ENCODE measurements at places on chromosomes 11 and 22.

GRCh38 chr11:36431429-36432092 is 78.5 kb downstream of the TRAF6 start:
- peak; percentile 61 for DNase-seq

DNA sequence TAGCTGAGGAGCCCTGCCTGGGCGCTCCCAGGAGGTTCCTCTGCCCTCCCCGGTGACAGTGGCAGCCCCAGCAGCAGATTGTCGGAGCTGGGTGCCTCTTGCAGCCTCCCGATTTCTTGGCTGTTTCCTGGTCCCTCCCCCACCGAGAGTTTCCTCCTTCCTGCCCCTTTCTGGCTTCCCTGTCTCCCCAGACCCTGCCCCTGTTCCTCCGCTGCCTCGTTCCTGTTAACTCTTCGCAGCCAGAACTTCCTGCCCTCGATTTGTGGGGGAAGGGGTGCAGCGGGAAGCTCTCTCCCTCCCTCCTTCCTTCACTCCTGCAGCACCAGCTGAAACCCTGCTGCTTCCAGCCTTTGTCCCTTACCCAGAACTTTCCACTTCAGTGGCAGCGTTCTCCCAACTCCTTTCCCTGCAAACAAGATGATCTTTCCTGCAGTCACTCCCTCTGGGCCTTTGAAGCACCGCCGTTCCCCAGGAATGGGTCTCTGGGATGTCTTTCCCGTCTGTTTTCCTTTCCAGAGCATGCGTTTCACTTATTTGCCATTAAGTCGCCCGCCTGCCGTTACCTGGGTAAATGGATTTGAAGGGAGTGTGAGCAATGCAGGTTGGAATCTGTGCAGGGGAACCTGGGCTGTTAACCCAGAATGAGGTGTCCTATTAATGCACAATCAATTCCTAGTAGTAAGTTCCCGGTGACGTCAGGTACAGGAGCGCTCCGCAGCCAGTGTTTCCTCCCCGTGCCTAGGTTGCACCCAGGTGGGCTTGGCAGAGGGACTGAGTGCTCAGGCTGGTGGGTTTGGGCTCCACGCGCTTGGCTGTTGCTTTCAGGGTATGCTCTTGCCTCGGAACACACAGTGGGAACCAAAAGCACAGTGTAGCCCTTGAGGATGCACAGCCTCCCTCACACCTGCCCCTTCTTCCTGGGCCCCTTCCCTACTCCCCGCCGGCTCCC is 4.3 kb downstream of the GRK2 start:
- DNase-seq: no peak

GRCh38 chr11:15941206-15941770 is 415.1 kb downstream of the SOX6 start:
- DNase-seq: peak; percentile 14

GRCh38 chr11:29063630-29064361 is 953.0 kb downstream of the KCNA4 start:
- no peak for DNase-seq

GRCh38 chr22:37557321-37558001 is 2.8 kb upstream of the CDC42EP1 start:
- no peak for DNase-seq

- DNase-seq: no peak
Measured at GRCh38 chr22:27413702-27414101, 387.9 kb downstream of the MN1 start.

DNA sequence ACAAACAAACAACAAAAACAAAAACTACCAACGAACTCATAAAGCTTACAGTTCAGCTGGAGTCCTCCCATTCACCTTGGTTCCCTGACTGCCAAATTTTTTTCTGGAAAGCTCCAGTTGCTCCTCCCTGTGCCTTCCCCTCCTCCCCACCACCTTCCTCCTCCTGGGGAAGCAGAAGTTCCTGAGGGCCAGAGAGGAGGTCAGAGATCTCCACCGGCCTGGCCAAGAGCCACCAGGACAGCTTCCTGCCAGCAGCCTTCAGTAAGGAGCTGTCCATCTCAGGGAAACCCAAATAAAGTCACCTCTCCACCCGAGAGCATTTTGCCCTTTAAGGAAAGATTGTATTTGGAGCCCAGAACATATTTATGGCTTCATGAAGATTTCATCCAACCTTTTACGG is 20.0 kb downstream of the APLNR start:
- no peak for DNase-seq

DNA sequence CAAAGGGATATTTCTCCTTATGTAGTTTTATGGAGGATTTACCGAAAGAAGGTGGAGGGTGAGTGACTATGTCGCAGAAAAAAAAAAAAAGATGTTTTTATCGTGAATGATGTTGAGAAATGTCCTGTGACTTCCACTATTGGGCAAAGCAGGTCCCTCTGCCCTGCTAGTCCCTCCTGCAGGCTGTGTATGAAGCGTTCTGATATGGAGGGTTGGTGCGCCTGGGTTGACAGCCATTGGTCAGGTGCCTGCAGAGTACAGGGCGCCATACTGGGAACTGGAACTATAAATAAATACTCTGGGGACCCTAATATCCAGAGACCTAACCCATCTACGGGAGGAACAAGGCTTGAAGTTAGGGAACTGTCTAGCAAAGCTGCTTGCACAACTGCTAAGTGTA is 1.5 kb downstream of the IL17RA start:
- no peak for DNase-seq

GRCh38 chr11:127308291-127308690 is 307.7 kb upstream of the KIRREL3 start:
- DNase-seq: no peak

DNA sequence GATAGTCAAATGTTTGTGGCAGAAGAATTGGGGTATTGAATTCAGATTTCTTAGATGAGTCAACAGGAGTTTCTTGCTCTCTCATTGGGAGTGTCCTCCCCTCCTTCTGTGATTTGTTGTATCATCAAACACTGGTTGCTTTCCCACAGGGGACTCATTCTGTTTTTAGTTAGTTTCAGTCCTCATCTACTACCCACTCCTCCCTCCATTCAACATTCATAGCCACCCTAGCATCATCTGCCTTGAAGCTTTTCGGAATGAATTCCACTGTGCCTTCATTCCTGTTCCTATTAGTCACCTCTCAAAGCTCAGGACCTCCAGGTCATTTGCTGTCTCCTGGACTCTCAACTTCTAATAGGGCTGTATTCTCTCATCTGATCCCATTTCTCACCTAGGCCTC is 31.5 kb upstream of the RAB38 start:
- DNase-seq: no peak

- no peak for DNase-seq
Measured at GRCh38 chr11:69215784-69216415, 60.2 kb downstream of the SMIM38 start.

- DNase-seq: no peak
Measured at GRCh38 chr11:125807909-125808308, 20.0 kb downstream of the PATE3 start.

GRCh38 chr11:70511345-70511744 is 113.0 kb downstream of the CTTN start:
- DNase-seq: no peak

DNA sequence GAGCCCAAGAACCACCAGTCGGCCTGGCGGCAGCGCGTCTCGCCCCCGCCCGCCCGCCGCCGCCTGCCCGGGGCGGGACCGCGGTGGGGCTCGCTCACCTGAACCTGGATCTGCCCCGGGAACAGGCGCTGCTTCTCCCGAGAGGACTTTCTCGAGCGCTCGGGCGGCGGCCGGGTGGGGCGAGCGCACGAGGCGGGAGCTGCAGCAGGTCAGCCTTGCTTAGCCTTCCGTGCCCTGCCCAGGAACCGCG is 133 bp downstream of the MYH9 start:
- no peak for DNase-seq

DNA sequence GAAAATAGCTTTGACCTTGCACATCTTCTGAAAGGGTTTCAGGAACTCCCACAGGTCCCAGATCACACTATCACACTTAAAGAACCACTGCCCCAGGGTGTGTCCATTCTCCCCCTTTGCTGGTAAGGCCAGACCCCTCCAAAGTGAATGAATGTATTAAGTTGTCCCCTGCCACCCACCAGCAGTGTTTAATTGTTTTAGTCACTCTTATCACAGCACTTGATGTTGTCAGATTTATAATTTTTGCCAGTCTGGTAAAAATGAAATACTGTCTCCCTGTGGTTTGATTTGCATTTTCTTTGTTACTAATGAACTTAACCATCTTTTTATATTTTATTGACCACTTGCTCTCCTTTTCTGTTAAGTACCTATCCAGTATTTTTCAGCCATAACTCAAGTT is 89.6 kb upstream of the RAB1B start:
- no peak for DNase-seq

GRCh38 chr22:17797721-17798559 is 23.7 kb upstream of the BID start:
- no peak for DNase-seq

GRCh38 chr22:48373626-48374173 is 1454.0 kb downstream of the BRD1 start:
- DNase-seq: no peak

- DNase-seq: no peak
Measured at GRCh38 chr11:73268671-73269271, 3.4 kb upstream of the P2RY6 start.

GRCh38 chr11:127622686-127623085 is 622.1 kb upstream of the KIRREL3 start:
- DNase-seq: no peak

DNA sequence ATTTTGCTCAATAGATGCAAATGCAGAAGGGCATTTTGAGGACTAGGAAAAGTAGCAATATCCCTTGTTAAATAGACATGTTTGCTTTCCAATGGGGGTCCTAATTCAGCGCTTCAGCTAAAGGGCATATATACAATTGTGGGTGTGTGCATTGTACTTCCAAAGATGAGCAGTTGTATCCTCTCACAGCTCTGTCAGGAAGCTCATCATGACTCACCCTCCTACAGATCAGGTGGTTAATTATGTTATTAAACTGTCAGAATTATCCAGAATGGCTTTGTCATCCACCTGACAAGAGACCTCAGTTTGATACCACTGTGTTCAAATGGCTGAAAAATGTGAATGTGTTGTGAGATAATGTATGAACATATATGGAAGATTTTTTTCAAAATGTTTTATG is 252.2 kb upstream of the MTNR1B start:
- no peak for DNase-seq

- no peak for DNase-seq
Measured at GRCh38 chr11:102546923-102547471, 16.4 kb upstream of the MMP7 start.

- DNase-seq: no peak
Measured at GRCh38 chr11:10858439-10859325, 829 bp upstream of the ZBED5 start.
